ENCODE measurements at places on chromosomes 5 and 9.

GRCh38 chr5:93378073-93378472 is 202.9 kb downstream of the NR2F1-AS1 start:
- no peak for DNase-seq

DNA sequence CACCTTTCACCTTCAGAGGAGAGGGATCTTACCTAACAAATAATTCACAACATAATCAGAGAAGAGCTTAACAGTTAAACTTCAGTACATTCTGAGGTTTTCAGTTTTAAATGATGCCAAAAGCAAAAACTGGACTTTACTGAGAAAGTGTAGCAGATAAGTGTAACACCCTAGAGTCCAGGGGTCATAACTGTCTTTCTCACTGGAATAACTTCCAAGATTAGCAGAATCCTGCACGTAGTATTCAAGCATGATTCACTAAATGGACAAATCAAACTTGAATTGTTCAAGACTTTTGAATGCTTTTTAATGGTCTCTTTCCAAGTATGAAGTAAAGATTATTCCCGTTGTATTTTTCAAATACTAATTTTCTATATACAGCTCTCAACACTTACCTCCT is 180.1 kb upstream of the NREP start:
- no peak for DNase-seq

DNA sequence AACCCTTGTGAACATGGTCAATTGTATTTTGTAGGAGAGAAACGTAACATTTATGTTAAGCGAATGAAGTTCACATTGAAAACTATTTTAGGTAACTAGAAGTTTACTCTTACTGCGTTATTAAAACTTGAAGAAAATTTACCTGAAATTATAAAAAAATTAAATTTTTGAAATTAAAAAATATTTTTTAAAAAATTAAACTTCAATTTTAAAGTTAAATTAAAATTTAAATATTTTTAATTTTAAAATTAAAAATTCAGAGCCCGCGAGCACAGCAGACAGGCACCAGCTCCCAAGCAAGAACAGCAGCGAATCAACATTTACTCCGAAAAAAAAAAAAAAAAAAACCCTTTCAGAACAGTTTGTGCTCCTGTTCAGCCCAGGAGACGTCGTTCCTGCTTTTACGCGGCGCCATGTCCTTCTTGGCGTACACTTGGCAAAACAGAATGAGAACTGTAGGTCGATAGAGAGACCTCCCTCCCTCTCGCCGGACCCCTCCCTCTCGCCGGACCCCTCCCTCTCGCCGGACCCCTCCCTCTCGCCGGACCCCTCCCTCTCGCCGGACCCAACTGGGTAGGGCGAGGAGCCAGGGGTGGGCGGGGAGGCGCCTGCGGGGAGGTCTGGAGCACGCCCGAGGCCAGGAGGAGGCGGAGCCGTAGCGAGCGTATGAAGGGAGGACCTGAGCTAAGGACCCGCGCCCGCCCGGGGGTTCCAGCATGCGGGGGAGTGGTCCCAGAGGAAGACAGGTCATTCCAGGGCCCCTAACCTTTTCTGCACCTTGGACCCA is 235.8 kb downstream of the ROR2 start:
- DNase-seq = no peak

DNA sequence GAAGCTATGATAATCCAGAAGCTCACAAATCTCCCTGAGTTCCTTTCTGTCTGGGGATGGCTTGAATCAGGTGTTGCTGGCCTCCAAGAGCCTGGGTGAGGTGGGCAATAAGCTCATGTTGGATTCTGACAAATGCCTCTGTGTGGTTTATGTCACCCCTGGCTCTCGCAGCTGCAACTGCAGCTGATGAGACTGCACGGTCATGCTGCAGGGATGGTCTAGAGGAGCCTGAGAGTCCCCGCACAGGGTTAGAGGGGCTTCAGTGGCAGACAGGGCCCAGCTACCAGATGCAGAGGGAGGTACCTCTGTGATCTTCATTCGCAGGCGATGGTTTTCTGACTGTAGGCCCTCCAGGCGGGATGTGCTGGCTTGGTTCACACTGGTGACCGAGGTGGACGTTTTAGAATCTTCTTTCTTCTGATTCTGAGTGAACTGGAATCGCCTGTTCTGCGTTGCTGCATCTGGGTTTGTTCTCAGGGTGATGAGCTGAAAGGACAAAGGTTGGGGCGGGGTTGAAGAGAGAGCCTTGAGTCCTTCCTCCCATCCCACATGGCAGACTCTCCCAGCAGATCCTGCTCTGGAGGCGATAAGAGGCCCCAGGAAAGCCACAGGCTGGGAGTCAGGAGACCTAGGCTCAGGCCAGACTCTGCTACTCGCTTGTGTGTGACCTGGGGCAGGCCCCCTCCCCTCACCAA is 47.6 kb upstream of the TBC1D2 start:
- DNase-seq = no peak

GRCh38 chr5:45491368-45491767 is 204.8 kb downstream of the HCN1 start:
- DNase-seq = no peak

- peak; percentile 85 for DNase-seq
These were observed 1.6 kb upstream of the SEMA6A start for GRCh38 chr5:116576053-116576713.

GRCh38 chr5:79105868-79106267 is 5.7 kb upstream of the BHMT start:
- DNase-seq = no peak
